ENCODE measurements at places on chromosomes 3 and 15.

DNA sequence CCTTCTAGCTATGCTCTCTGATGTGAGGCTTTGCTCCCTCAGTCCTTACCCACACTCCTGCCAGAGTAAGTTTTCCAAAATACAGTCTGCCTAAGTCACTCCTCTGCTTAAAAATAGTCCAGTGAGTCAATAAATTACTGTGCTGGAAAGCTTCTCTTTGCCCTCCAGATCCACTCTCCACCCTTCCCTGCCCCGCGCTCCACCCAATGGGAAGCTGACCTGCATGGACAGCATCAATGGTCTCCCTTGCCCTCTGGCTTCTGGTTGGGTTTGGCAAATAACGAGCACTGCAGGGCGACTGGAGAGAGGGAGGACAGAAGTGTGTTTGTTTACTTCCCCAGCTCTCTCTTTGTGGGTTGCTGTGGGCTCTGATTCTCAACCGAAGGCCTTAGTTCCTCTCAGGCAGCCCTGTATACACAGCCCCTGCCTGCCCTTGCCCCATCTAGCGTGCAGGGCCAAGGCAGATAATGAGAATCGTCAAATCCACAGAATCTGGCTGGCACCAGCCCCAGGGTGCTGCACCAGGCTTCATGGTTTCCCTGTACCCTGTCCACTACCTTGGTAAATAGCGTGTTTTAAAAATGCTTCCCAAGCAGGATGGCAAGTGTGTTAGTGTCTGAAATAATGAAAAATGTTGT lies 110.4 kb downstream of the ADAMTSL3 start:
- DNase-seq, result no peak

DNA sequence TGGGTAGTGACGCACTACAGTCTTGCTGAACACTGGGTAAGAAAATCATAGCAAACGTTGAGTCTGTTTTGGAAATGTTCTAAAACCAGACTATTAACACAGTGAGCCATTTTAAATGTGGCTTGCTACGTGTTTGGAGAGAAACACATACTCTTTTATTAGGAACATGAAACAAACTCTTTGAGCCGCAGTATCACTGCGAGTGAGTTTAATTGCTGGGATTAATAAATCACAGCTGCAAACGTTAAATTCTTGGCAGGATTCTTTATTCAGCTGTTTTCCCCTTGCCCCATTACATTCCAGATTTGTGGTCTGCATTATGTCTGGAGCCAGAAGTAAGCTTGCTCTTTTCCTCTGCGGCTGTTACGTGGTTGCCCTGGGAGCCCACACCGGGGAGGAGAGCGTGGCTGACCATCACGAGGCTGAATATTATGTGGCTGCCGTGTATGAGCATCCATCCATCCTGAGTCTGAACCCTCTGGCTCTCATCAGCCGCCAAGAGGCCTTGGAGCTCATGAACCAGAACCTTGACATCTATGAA lies 33.6 kb downstream of the BTD start:
- DNase-seq, result no peak

DNA sequence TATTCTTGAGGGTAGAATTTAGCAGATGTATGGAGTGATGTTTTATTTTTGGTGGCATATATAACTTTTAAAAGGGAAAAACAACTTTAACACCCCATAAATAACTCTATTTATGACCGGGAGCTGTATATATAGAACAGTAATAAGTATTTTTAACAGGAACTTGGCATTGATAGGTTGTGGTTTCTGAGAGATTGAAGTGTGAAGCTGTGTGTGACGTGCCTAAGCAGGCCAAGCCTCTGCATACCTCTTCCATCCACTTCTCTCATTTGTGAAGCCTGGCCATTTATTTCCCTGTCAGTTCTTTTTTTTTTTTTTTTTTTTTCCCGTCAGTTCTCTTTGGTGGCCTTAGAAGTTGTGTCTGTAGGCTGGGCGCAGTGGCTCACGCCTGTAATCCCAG lies 23.0 kb downstream of the RBM5 start:
- no peak for DNase-seq

DNA sequence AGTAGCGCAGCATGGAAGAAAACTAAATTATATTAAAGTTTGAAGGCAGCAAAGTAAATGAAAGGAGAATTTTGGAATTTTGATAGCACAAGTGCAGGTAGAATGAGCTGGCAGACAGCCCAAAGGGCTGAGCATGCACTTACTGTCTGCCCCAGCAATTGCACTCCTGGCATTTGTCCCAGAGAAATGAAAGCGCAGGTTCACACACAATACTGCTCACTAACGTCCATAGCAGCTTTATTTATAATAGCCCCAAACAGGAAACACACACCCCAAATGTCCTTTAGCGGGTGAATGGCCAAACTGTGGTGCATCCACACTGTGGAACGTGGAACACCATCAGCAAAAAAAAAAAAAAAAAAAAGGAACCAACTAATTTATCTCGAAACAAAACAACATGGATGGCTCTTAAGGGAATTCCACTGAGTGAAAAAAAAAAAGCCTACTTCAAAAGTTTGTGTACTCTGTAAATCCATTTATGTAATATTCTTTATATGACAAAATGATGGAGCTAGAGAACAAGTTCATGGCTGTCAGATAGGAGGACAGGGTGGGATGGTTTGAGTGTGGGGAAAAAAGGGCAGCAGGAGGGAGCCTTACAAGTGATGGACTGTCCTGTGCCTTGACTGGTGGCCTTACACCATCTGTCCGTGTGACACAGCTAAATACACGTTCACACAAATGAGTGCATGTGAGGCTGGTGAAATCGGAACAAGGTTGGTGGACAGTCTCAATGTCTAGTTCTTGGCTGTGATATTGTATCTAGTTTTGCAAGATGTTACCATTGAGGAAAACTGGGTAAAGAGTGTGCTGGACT lies 6.0 kb upstream of the TM2D3 start:
- peak; percentile 19 for DNase-seq

All from NCI-H1694 treated with DMSO at 0.1 percent for 48 hours (cell line).